ENCODE measurements at places on chromosomes 6 and 20. TPM values are rescaled to one million over a fixed set of nuclear protein-coding genes. Genes with fewer than 3 reads are reported as not detected.

FAM209B gene
- 0.32 TPM for total RNA-seq

B3GAT2 gene
- total RNA-seq: 0.03 TPM

TRAPPC3L gene
- total RNA-seq: not detected

ARHGAP40 gene
- total RNA-seq: not detected

STMN3 gene
- total RNA-seq: 11.1 TPM

PDE10A gene
- 29.0 TPM for total RNA-seq

PCNA gene
- total RNA-seq: 43.9 TPM

MCCD1 gene
- not detected for total RNA-seq

C6orf163 gene
- total RNA-seq: 2.6 TPM

PLN gene
- 152 TPM for total RNA-seq

PRSS16 gene
- total RNA-seq: 35.1 TPM

MUCL3 gene
- 93.5 TPM for total RNA-seq

OPRM1 gene
- not detected for total RNA-seq

GABBR1 gene
- total RNA-seq: 52.4 TPM

ENTPD6 gene
- total RNA-seq: 133 TPM

GPLD1 gene
- 2.3 TPM for total RNA-seq

SRF gene
- total RNA-seq: 50.5 TPM

TP53TG5 gene
- not detected for total RNA-seq

HAO1 gene
- total RNA-seq: 2.7 TPM

ENPP3 gene
- total RNA-seq: 1.6 TPM

MRPS26 gene
- 46.6 TPM for total RNA-seq

SLC32A1 gene
- total RNA-seq: not detected

MYMX gene
- 0.26 TPM for total RNA-seq

Measured in mucosa of gallbladder (tissue), 1 donor.